Mesendoderm (in vitro differentiated cells): ENCODE measurements at places on chromosomes 2 and 18.

DNA sequence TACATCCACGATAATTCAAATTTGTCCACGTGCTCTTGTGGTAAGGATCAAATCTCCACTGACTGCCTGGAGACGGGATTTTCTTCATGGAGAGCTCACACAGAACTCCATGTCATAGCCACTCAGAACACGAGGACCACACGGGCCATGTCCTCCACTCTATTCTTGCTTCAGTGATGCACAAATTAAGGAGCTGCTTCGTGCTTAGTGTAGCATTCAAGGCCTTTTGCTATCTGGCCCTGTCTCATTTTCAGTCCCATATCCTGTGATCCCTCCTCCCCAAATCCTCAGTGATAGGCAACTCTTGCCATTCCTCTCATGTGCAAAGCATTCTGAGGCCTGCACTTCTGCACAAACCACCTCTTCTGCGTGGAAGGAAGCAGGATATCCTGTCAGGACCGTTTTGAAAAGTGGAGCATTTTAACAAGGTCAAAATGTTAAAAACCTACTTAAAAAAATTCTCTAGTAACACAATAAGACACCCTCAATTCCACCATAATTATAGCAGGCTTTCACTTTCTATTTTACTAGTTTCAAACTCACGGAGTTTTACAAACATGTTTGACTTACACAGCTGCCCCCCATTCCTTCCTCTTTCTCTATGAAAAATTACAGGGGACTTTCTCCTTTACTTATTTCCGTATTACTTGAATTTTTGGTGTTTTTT is 35.2 kb downstream of the ST3GAL5 start:
- DNase-seq: no peak

DNA sequence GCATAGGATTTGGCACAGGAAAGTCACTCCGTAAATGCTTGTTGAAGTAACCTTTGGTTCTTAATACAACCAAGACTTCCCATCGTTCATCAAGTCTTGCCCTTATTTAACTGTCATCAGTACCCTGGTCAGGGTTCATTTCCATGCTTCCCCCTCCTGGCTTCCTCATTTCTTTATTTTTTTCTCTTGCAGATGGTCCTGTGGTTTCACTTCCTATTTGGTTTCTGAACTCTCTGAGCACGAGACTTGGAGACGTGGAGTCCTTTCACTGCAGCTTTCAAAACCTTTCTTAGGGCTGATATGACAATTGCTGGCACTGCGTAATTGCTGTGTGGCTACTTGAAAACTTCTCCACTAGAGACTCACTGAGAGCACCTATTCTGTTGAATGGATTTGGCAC is 59.9 kb upstream of the PID1 start:
- no peak for DNase-seq

DNA sequence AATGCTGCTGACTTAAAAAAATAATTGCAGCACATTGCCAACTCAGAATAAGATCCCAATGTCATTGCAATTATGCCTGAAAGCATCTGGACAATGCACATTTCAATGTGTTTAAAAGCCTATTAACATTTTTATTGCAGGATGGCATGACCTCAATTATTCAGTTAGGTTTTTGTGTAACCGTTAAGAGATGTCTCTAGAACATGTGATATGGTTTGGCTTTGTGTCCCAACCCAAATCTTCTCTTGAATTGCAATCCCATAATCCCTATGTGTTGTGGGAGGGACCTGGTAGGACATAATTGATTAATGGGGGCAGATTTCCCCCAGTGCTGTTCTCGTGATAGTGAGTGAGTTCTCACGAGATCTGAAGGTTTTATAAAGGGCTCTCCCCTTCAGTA is 43.2 kb upstream of the ZC3H15 start:
- no peak for DNase-seq

DNA sequence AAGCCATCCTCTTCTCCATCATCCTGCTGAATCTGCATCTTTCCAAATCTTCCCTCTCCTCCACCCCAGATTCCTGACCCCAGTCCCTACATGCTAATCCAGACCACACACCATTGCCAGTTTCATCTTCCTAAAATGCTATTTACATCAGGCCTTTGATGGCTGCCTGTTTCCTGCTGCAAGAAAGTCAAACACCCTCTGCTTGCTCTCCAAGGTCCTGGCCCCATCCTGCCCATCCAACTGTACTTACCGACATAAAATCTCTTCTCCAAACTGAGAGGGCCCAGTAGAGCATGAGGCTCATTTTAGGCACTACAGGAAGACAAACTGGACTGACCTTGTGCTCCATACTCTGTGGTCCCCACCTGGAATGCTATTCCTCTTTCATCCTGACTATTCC is 19.0 kb downstream of the ALK start:
- DNase-seq: peak; percentile 55

DNA sequence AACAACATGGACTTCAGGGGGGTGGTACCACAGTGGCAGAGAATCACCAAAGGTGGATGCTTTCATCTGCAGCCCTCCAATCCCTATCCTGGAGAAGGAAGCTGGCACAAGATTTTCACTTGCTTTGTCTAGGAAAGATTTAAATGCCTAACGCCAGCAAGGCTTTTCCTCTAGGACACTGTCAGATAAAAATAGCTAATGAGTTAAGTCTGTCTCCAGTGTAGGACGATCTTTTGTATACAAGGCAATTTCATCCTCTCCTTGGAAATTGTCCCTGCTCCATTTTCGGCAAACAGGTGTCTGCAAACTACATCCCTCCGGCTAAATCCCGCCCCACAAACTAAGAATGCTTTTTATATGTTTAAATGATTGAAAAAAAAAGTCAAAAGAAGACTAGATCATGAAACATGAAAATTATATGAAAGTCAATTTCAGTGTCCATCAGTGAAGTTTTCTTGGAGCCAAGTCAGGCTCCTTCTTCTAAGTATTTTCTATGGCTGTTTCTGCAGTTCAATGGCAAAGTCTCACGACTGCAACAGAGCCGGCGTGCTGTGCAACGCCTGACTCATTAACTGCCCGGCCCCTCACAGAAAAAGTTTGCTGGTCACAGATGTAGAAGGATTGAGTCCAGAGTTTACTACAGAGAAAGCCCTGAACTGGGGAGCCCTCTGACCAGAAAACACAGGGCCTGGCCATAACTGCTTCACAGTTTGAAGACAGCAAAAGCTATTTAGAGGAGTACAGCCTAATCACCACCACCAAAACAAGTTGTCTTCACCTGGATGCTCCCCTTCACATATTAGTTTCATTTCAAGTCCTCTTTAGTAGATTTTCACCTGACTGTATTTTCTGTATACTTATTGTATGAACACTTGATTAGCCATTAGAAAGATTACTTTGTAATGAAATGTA is 52.3 kb downstream of the PIEZO2 start:
- DNase-seq: no peak
